ENCODE measurements at places on chromosomes 16 and 17.

DNA sequence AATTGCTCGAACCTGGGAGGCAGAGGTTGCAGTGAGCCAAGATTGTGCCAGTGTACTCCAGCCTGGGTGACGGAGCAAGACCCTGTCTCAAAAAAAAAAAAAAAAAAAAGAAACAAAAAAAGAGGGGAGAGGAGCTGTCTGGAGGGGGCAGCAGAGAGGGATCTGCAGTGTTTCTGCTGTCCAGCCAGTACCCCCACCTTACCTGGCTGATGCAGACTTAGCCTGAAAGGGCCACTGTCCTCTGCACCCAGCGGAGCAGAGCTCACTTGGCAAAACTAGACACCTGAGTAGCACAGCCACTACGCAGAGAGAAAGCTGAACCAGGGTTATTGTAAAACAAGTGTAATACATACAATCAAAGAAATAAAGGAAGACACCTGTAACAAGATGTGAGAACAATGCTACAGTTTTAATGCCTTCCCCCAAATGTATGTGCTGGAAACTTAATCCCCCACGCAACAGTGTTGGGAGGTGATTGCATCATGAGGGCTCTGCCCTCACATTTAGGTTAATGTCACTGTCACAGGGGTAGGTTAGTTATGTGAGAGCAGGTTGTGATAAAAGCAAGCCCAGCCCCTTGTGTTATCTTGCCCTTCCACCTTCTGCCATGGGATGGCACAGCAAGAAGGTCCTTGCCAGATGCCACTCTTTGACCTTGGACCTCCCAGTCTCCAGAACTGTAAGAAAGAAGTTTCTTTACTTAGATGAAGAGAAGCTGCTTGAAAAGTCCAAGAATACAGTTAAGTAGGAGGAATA lies 211.2 kb downstream of the RPTOR start:
- DNase-seq, result no peak

- no peak for DNase-seq
Measured at GRCh38 chr16:60510941-60511340, 1525.3 kb downstream of the CDH8 start.

DNA sequence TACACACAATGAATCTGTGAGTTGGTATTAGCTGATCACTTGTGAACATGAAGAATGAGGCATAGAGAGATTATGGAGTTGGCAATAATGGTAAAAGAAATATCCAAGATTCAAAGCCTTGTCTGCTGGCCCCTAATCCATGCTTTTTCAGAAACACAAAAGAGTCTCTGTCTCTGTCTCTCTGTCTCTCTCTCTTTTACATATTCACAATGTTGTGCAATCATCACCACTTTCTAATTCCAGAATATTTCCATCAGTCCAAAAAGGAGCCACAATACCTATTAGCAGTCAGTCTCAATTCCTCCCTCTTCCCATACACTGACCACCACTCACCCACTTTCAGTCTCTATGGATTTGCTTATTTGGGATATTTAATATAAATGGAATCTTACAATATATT lies 370.1 kb upstream of the CDH8 start:
- DNase-seq, result no peak

DNA sequence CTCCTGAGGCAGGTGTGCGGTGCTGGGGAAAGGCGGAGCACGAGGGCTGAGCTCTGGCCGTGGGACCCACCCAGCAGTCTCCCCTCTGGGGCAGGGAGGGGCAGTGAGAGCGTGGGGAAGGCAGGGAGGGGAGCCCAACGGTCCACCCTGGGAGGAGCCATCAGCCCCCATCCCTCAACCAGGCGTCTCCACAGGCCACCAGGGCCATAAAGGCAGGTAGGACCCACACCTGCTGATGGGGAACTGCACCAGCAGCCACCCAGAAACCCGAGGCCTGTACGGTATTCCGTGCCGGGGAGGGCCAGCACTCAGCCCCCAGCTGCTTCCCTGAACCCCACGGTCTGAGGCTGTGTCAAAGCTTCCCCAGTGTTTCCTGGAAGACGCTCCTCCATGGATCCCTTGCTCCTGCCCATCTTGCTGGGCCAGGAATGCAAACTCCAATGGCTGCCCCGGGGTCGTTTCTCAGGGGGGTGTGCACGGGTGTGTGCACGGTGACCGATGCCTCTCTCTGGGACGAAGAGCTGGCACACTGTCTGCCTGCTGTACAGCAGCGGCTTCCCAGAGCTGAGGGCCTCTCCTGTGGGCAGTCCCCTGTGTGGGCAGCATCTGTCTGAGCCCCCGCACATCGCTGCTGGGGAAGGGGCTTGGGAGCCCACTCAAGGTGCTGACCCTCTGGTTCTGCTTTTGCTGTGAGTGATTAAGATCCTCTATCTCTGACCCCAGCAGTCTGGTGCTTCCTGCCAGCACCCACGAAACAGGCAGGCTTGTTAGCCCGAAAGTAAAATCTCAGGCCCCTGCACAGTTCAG lies 17.2 kb upstream of the METRNL start:
- DNase-seq, result no peak

DNA sequence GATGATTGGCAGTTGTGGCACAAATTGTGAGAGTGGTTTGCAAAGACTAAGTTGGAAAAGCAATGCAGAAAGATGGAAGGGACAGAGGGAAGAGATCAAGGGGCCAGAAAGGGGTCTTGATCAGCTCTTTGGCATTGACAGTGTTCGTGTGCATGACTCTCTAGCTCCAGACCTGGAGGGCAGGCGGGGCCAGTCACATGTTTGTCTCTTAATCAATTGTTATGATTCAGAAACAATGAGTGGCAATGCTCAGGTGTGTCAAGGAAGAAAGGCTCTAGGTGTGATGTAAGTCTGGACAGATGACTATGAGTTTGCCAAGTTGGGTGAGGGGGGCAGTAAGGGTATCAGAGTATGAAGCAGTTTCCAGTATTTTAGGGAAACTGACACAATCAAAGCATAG lies 32.1 kb downstream of the WSB1 start:
- no peak for DNase-seq

DNA sequence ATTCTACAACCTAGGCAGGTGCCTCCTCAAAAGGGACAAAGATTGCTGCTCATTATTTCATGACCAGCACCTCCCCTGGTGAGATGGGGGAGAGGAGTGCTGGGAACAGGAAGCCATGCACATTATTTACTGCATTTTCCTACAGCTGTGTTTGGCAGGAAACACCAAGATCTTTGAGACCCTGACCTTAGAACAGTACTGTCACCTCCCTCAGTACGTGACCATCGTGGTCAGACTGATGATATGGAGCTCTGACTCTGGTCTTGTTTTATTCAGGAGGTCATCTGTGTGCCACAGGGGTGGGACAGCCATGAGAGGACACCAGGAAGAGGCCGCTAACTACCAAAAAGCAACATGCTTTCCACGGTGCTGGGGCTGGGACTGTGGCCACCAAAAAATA lies 37.4 kb downstream of the USP22 start:
- no peak for DNase-seq

- no peak for DNase-seq
Measured at GRCh38 chr17:6457688-6458459, 13.6 kb downstream of the PIMREG start.

DNA sequence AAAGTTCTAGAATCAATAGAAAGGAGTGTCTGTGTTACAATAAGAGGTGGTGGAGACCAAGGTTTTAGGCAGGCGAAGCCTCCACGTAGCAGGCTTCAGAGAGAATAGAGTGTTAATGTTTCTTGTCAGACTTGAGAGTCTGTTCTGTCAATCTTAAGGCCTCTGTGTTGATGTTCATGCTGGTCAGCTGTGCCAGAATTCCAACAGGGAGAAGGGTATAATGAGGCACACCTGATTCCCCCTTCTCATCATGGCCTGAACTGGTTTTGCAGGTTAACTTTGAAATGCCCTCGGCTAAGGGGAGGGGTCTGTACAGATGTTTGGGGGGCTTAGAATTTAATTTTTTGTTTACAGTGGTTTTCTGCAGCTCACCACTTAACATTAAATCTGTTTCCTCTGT lies 46.0 kb downstream of the RNF112 start:
- DNase-seq, result no peak

DNA sequence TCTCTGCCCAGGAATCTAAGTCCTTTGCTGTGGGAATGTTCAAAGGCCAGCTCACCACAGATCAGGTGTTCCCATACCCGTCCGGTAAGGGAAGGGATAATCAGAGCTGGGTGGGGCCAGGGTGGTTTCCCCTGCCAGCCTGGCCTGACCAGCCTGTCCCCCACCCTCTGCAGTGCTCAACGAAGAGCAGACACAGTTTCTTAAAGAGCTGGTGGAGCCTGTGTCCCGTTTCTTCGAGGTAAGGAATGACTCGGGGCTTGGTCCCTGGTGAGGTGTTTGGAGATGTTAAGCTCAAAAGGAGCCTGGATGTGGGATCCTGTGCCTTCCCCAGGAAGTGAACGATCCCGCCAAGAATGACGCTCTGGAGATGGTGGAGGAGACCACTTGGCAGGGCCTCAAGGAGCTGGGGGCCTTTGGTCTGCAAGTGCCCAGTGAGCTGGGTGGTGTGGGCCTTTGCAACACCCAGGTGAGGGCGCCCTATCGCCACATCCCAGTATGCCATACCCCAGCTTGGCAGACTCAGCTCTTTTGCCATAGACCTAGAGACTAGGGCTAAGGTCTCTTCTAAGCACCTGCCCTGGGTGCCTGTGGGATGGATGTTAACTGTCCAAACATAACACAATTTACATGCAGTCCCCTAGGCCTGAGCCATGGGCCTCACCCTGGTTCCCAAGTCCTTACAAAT lies 997 bp downstream of the ACADVL start:
- DNase-seq, result peak; percentile 46

- DNase-seq, result no peak
Measured at GRCh38 chr17:67837965-67838364, 12.7 kb downstream of the BPTF start.

DNA sequence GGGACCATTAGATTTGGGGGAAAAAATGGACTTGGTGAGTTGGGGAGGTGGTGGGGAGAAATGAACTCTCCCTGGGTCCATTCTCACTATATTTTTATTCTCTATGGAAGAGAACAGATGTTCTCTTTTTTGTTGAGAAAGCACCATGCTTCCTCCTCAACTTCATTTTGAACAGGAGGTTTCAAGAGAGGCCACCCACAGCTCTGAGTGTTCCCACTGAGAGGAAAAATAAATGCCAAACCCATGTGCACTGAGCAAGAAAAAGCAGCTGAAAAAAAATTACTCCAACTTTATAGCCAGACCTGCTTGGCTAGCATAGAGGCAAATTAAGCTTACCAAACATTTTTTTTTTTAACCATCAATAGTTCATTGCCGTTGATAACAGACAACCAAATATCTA lies 883.6 kb downstream of the KCNJ2 start:
- DNase-seq, result no peak

- DNase-seq, result no peak
Measured at GRCh38 chr16:22326771-22327445, 29.7 kb downstream of the POLR3E start.

- DNase-seq, result no peak
Measured at GRCh38 chr17:80327518-80327917, 66.9 kb downstream of the RNF213 start.

- DNase-seq, result no peak
Measured at GRCh38 chr17:76331083-76331482, 22.6 kb downstream of the PRPSAP1 start.

DNA sequence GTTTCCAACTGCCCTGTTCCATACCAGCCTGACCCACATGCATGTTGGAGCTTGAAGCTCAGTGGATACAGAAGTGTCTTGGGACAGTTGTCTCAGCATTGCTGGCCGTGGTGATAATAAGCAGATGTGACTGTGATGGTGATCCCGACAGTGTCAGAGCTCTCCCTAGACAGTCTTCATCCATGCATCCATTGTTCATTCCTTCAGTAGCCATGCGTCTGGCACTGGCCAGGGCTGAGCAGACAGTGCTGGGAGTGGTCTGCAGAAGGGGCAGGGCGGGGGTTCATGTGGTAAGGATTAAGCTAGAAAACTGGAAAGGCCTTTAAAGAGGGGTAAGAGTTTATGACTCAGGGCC lies 68.1 kb downstream of the GNAO1 start:
- DNase-seq, result no peak

GRCh38 chr17:72204742-72205141 lies 83.9 kb downstream of the SOX9 start:
- DNase-seq, result no peak

DNA sequence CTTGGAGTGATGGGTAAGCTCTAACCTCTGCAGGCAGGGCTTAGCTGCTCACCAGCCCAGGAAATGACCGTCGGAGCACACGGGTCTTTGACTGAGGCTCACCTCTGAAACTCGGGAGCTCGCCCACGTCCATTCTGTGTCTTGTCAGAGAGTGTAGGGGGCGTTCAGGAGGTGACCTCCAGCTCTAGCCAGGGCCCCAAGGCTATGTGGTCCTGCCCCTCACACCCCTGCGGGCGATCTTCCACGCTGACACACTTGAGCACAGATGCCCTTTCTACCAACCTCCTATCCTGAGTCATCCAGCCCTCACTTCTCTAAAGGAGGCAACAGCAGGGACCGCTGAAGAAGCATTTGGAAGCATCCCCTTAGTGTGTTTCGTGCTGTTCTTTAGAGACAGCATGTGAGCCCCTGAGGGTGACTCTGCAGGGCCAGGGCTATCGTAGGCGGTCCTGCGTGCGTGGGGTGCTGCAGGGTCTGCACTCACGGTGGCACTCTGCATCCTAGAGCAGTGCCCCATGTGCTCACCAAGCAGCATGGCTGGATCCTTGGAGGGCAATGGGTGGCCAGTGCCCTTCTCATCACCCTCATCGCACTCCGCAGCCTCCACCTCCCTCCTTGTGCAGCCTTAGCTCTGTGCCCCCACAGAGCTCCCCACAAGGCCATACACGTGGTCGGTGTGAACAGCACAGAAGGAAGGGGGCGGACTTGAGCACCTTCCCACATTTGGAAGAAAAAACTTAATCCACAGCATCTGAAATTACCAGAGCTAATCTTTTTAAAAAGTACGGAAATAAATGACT lies 33.8 kb downstream of the SLC47A1 start:
- no peak for DNase-seq

GRCh38 chr16:31461921-31462804 lies 2.9 kb downstream of the ARMC5 start:
- no peak for DNase-seq

- DNase-seq, result no peak
Measured at GRCh38 chr17:42708588-42708987, 26.3 kb downstream of the CNTNAP1 start.

- DNase-seq, result no peak
Measured at GRCh38 chr16:9016824-9017223, 53.1 kb upstream of the USP7 start.

- DNase-seq, result no peak
Measured at GRCh38 chr17:57356153-57356718, 99.9 kb downstream of the MSI2 start.

DNA sequence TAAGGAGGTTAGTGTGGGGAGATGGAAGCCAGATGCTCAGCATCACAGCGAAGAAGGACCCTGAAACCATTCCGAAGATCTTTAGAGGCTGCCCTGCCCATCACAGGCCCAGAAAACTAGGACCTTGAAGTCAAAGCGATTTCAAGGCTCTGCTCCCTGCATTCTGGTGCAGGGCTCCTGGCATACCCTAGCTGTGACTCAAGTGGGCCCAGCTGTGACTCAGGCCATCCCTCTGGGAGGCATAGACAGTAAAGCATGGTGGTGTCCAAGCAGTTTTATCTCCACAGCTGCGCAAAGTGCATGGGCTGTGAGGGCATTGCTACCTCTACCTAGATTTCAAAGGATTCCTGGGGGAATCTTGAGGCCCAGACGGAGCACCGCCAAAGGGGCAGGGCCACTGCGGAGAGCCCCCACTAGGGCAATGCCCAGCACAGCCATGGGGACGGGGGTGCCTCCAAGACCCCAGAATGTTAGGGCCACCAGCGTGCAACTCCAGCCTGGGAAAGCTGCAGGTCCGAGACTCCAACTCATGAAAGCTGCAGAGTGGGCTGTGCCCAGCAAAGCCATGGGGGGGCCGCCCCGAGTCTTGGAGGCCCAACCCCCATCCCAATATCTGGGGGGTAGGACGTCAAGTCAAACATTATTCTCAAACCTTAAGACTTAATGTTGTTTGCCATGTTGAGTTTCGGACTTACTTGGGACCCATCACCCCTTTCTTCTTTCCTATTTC lies 11.7 kb upstream of the ZNF594 start:
- DNase-seq, result no peak
